ENCODE measurements at places on chromosomes 7 and 10. TPM values are rescaled to one million over a fixed set of nuclear protein-coding genes. Genes with fewer than 3 reads are reported as not detected.

The TDRD1 gene
- 1.9 TPM for total RNA-seq

The NUDT13 gene
- total RNA-seq, result 1.3 TPM

The RBP4 gene
- total RNA-seq, result 0.06 TPM

The FKBP6 gene
- total RNA-seq, result not detected

The ATRNL1 gene
- total RNA-seq, result 4.9 TPM

The GNAI1 gene
- total RNA-seq, result 8.3 TPM

The TMEM270 gene
- total RNA-seq, result not detected
